D341Med (cell line): ENCODE measurements at places on chromosomes 2 and 18.

GRCh38 chr18:50061876-50062517 is 132.9 kb downstream of the MYO5B start:
- DNase-seq: no peak

- no peak for DNase-seq
Observed at GRCh38 chr2:31109633-31110192, 28.5 kb downstream of the GALNT14 start.

DNA sequence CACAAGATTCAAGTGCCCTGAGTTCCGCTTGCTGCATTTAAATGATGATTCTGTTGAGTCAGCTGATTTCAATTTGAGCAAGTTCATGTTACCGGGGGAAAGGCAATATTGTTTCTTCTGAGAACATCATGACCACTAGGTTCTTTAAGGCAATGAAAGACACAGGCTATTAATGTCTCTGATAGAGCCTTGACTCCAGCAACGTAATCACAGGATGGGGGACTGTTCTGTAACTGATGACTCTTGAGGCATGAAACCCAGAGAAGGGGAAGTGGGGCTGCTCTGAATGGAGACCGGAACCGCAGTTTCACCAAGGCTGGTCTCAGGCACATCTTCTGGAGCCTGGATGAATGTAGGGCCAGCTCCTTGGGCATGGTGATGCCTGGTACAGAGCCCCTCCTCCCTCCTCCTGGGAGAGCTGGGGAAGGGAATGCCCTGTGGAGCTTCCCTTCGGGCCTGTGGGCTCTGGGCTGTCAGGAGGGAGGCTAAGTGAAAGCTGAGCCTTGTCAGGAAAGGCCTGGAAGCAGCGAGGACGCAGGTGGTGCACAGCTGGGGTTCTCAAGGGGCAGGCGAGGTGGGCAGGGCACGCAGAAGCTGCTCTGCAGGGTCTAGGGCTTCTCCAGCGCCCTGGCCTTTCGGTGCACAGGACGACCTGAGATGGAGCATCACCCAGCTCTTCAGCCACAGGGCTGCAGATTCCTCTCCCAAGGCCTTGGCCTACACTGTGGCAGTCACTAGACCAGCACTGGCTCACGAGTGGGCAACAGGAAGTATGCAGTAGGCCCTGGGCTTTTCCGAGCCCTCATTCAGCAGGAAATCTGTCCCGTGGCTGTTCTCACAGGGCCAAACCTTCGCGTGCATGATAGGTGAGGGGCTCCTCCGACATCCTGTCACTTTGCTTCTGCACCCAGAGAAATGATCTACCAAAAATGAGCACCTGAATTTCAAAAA is 36.6 kb upstream of the PRLH start:
- DNase-seq: no peak

- DNase-seq: no peak
Observed at GRCh38 chr2:17416884-17417391, 101.3 kb downstream of the RAD51AP2 start.

DNA sequence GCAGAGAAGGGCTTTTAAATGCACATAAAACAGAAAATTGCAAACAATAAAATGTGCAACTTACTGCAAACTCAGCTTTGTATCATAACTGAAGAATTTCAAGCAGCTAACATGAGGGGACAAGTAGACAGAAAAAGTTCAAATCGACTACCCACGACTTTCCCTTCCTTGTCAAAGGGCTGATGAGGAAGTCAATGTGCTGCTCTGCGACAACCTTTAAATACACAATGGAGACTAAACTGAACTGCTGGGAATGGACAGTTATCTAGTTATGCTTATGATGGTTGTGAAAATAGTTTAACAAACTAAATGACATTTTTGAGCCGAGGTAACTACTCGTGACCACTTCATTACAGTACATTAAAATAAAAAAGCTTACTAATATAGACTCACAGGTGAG is 84.1 kb downstream of the INO80D start:
- no peak for DNase-seq

DNA sequence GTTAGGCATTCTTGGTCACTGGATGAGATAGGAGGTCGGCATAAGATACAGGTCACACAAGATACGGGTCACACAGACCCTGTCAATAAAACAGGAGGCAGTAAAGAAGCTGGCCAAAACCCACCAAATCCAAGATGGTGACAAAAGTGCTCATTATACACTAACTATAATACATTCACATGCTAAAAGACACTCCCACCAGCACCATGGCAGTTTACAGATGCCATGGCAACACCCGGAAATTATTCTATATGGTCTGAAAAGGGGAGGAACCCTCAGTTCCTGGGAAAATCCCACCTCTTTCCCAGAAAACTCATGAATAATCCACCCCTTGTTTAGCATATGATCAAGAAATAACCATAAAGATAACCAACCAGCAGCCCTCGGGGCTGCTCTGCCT is 56.0 kb upstream of the PTPRM start:
- DNase-seq: no peak

DNA sequence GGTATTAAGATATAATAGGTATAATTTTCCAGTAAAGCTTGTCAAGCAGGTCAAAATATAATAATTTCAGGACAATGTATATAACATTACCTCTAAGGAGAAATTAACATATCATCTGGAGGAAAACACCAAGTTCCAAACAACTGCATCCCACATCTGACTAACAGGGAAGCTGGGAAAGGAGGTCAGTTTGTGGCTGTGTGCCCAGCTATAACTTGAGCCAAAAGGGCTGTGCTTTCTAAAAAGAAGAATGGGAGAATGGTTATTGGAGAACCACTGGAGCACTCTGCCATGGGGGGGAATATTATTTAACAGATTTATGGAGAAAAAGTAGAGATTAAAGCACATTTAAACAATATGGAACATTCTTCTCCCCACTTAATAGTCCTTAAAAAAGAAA is 390.6 kb upstream of the PKDCC start:
- no peak for DNase-seq

GRCh38 chr2:159290289-159290907 is 3.9 kb upstream of the WDSUB1 start:
- DNase-seq: peak; percentile 40

GRCh38 chr2:156672556-156673332 is 236.6 kb downstream of the GPD2 start:
- no peak for DNase-seq

DNA sequence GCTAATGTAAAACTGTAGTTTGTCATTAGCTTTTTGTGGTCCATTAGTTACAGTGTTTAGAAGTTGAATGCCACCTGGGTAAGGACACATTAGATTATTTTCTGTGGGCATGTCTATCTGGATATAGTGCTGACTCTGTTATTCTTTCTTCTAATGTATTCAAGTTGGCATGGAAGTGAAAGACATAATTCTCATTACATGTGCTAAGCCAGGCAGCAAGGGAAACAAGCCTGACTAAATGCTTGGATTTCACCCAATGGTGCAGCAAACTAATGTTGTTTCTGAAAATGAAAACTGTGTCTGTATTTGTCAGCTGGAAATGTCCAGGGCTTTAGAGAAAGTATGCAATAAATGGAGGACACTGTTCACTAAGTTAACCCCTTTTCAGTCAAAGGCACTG is 100.7 kb downstream of the NUP35 start:
- DNase-seq: no peak
